ENCODE measurements at places on chromosomes 3 and 15.

- no peak for DNase-seq
Observed at GRCh38 chr3:53795789-53796560, 50.2 kb downstream of the CHDH start.

GRCh38 chr3:151446002-151446340 lies 14.9 kb downstream of the IGSF10 start:
- no peak for DNase-seq

DNA sequence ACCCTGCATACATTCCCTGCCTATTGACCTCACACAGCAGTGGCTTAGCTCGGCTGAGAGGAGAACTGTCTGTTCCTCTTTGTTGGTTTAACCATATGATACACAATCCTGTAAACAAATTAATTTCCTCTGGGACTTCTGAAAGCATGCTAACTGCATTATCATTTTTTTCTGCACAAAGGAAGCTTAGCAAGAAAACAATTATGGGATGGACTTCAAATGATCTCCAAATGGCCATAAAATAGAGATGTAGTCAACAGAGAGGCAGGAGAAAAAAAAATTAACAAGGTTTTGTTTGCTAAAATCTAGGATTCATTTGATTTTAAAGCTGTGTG lies 14.4 kb upstream of the TMC3 start:
- no peak for DNase-seq

GRCh38 chr15:90209591-90209990 lies 8.5 kb downstream of the SEMA4B start:
- no peak for DNase-seq

- no peak for DNase-seq
Observed at GRCh38 chr3:168925568-168925967, 737.9 kb downstream of the MECOM start.

DNA sequence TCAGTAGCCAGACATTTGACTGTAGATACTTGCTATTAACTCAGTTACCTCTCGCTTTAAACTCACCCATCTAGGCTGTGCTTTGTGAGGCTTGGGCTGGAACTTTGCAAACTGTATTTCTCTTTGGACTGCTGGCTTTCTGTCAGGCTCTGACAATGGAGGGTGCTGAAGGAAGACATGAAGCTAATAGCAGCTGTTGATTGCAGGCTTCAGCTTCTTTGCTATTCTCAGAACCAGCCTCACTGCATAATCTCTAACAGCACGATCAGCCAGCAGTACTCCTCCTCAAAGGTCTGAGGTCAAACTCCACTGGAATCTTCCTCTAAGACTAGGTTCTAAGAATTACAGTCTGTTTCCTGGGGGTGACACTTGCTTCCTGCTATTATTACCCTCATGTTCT lies 295.6 kb downstream of the ZBBX start:
- no peak for DNase-seq

- no peak for DNase-seq
Observed at GRCh38 chr3:72398781-72399180, 449.5 kb downstream of the SHQ1 start.

DNA sequence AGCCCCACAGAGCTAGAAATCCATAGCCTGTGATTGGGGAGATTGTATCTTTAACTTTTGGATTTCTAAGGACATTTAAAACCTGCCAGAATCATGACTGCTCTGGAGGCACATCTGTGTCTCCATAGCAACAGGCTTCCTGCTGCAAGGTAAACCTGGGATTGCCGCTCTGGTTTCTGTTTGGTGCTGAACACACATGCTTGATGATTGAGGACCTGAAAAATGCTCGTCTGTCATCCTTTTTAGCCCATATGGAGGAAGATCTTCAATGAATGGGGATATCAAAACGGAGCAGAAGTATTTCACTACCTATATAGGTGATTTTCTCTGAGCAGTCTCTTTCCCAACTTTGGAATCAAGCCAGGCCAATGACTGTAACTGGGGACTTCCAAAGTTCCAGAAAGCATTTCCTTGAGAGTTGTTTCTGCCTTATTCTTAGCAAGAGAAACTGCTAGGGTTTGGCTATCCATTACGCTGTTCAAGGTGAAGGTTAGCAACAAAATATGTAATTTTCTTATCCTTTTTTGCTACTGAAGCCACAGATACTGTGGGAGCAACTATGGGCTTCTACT lies 96.5 kb upstream of the TNIK start:
- no peak for DNase-seq

GRCh38 chr15:90881181-90881977 lies 2.9 kb upstream of the FES start:
- no peak for DNase-seq

DNA sequence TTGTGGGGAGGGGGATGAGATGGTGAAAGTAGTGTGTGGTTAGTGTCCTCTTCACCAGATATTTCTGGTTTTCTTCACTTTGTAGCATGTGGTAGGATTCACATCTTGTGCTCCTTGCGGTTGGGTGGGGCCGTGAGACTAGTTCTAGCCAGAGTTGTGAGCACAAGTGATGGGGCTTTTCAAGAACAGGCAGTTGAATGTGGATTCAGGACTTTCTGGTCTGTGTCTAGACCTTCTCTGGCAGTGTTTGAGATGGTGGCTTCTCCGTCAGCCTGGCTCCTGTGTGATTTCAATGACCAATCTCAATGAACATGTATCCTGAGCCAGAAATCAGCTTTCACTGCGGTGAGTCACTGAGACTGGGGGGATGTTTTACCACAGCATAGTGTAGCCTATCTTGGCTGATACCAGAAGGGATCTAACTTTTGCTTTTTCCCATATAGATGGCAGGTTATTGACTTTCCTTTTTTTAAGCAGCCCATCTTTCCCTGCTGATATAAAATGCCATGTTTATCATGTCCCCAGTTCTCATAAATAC lies 82.6 kb downstream of the RPLP1 start:
- DNase-seq: no peak
